ENCODE measurements at places on chromosomes 4 and X.

- no peak for DNase-seq
Measured at GRCh38 chr4:142181021-142181420, 544.6 kb downstream of the IL15 start.

- DNase-seq = no peak
Measured at GRCh38 chrX:3651277-3651676, 62.2 kb downstream of the PRKX start.

DNA sequence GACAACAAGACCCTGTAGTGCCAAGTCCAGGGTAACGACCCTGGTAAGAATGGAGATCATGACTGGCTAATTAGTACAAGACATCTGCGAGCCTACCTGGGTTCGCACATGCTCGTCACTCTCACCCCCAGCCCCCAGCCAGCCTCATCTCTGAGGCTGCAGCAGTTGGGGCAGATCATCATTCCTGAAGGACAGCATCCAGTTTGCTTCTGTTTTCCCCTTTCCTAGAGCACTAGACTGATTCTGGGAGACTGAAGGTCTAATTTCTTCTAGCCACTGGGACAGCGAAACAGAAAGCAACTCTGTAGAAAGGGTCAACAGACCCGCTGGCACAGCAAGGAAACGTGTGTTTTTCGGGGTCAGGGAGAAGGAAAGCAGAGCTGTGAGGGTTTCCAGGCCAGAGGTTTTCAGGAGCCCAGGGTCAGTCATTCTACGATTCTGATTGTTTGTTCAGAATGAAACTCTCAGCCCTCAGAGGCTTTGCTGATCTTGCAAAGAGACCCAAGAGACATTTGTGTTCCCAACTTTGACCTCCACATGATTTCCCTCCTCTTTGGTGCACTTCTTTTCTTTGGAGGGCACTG lies 343.1 kb upstream of the NOCT start:
- DNase-seq = no peak

- no peak for DNase-seq
Measured at GRCh38 chr4:54840430-54840829, 182.7 kb downstream of the KIT start.

DNA sequence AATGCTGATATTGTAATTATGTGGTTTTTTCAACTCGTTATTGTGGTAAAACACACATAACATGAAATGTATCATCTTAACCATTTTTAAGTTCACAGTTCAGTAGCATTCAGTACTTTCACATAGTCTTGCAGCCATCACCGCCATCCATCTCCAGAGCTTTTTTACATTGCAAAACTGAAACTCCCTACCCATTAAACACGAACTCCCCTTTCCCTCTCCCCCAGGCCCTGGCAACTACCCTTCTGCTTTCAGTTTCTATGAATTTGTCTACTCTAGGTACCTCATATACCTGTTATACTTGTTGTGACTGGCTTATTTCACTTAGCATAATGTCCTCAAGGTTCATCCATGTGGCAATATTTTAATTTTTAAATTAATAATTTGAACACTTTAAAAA lies 380.6 kb downstream of the MAPK10 start:
- DNase-seq = no peak

GRCh38 chrX:1486177-1486576 lies 33.5 kb upstream of the ASMTL start:
- no peak for DNase-seq

- DNase-seq = no peak
Measured at GRCh38 chr4:166363198-166363597, 490.2 kb downstream of the TLL1 start.

GRCh38 chrX:123876177-123876576 lies 16.3 kb downstream of the XIAP start:
- no peak for DNase-seq

DNA sequence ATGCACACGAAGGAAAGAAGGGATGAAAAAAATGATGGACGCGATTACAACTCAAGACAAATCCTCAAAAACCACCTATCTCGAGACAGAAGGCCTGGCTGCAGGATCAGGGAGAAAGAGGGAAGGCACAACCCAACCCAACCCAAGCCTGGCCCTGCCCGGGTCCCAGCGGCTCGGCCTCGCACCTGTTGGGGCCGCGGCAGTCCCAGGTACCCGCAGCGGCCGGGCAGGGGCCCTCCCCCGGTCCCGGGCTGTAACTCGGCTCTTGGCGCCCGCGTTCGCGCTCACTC lies 464 bp downstream of the RASGEF1B start:
- no peak for DNase-seq

DNA sequence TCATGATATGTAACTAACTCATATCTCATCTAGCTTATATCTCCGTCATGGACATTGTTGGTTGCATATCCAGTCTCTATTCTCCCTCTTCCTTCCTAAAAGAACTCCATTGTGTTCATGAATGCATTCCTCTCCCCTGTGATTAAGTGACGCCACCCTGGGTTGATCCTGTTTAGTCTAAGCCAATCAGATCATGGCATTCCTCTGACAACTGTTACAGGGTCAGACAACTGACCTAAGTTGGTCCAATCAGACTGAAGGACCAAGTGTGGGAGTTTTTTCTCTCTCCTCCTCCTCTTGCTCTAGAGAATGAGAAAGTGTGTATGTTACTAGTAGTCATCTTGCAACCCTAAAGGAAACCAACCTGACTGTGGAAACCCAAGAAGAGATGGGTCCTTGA lies 3.6 kb downstream of the APOO start:
- no peak for DNase-seq

DNA sequence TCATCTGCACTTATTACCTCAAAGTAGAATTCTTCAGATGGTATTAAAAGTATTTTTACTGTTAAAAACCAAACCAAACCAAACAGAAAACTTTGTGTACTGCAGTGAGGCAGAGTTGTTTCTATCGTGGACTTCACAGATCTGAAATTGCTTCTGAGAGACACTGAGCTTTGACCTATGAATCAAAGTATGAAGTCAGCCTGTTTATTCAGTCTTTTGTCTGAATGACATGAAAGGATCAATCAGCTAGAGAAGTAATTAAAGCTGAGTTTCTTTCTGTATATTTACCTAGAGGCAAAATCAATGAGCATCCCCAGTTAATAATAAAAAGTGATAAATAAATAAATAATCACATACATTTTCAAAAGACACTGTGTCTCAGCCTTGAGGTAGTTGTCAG lies 2121.0 kb downstream of the PCDH7 start:
- no peak for DNase-seq

- DNase-seq = no peak
Measured at GRCh38 chrX:72666451-72666850, 47.7 kb downstream of the PHKA1 start.

- no peak for DNase-seq
Measured at GRCh38 chrX:16124201-16124600, 836 bp downstream of the GRPR start.

GRCh38 chrX:138847930-138848329 lies 136.4 kb upstream of the FGF13 start:
- DNase-seq = no peak

DNA sequence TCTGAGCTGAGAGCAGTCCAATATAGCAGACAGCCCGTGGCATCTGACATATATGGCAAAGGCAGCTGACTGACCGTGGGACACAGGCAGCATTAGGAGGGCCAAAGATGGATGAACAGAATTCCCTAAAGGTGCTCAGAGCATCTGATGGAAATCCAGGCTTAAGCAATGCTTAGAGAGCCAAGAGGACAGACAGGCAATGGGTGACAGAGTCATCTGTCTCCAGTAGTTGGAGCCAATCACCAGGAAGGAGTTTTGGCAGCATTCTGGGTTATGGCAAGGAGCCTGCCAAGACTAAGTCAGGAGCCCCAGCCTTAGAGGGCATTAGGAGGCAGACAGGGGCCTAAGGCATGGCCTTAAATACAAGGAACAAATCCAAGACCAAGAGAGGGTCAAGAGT lies 153.3 kb upstream of the USP9X start:
- no peak for DNase-seq

All from NCI-H1417 treated with DMSO at 0.1 percent for 48 hours (cell line).